ENCODE measurements at places on chromosomes 5 and 9.

DNA sequence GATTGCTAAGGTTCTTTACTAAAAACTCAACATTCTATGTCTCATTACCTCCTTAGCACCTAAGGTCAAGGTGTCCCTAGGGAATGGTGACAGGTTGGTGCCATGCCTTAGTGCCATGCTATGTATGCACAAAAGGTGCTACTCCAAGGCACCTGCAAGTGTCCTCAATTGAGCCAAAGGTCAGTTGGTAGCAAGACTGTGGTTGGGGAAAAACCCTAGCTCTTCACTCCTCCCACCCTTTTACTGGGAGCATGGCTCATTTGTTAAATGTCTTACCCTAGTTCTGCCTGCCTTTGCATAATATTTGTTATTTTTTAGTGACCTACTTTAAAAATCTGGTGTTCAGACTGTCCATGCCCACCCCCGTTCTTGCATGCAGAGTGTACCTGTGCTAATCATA, 17.0 kb downstream of the ACO1 start:
- no peak for DNase-seq

GRCh38 chr5:565782-566440, 41.7 kb upstream of the SLC9A3 start:
- no peak for DNase-seq

GRCh38 chr5:139149477-139150199, 48.5 kb downstream of the SIL1 start:
- DNase-seq, result no peak

- no peak for DNase-seq
These were observed 34.5 kb downstream of the DAB2IP start for GRCh38 chr9:121685795-121686377.

- DNase-seq, result no peak
These were observed 375.7 kb upstream of the TUSC1 start for GRCh38 chr9:26053954-26054353.

GRCh38 chr9:129282272-129282671, 104.2 kb upstream of the IER5L start:
- DNase-seq, result no peak

DNA sequence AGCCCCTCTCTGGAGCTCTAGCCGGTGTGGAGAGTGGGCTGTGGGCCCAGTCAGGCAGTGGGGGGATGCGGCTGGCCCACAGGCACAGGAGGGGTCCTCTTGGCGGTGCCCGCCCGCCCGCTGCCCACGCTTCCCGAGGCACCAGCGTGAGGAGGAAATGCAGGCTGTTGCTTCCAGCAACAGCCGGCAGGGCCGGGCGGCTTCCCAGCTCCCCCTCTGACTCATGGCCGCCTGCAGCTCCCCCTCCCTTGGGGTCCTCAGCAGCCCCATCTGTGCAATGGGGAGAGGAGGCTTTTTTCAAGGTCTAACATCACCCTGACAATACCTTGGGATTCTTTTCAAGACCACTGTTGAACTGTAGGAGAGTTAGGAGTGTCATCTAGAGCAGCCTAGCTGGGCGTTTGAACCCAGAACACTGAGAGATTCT, 10.4 kb downstream of the CXXC5 start:
- DNase-seq, result no peak

DNA sequence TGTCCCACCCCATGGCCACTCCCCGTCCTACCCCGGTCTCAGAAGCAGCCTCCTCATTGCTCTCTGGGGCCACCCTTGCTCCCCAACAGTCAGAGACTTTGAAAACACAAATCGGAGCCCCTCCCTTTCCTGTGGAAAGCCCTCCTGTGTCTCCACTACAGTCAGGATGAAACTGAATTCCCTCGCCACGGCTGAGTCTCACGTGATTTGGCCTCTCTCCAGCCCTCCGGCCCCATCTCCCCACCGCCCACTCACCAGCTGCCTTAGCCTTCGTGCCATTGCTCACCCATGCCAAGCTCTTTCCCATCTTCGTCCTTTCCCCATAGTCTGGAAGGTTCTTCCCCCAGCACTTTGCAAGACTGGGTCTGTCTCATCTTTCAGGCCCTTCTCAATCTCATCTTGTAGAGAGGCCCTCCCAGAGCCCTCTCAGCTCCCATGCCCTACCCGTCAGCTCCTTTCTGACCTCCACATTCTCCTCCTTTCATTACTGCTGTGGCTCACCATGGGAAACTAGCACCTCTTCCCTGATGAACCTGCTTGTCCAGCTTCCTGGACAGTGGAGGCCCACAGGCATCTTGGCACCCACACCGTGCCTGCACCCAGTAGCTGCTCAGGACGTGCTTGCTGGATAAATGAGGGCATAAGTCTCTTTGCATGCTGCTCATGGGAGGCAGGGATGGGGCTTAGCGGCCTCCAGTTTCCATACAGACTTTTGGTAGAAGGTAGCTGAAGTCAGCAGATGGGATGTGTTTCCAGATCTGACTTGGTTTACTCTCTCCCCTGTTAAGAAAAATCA, 126.4 kb upstream of the COL5A1 start:
- no peak for DNase-seq

DNA sequence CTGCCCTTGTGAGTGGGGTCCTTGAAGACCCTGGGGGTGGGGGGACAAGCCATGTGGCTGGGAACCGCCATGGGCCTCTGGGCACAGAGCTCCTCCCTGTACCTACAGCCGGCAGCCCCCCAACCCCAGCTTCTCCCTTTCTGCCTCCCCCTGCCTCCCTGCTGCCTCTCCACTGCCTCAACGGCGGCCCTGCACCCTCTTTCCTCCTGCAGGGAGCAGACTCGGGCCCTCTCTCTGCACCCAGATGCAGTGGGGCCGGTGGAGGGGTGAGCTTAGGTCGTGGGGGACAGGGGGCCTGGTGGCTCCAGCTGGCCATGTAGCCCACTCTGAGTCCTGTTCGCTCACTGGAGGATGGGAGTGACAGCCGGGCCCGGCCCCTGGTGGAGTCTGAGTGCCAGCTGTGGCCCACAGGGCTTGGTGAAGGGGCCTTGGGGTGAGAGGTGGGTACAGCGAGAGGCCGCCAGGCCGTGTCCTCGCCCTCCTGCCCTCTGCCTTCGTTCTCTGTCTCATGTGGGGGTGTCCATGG, 139.3 kb upstream of the COL5A1 start:
- DNase-seq, result no peak

DNA sequence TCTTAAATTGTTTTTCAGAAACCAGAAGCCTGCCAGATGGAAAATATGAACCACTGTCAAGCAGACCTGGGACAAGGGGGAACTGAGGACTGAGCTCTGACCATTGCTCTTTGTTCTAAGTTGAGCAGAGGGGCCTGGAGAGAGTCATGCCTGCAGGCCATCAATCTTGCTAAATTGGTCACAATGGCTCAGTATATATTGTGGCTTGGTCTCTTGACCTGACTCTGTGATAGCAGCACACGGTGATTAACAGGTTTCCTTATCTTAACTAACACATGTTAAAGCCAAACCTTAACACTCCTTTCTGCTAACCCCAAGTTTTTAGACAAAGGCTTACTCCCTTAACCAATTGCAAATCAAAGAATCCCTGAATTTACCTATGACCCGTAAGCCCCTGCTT, 1281.2 kb upstream of the NUDT12 start:
- no peak for DNase-seq

- no peak for DNase-seq
These were observed 80.9 kb upstream of the ALDH1B1 start for GRCh38 chr9:38311382-38312270.

GRCh38 chr5:123098767-123099513, 9.9 kb downstream of the PRDM6 start:
- no peak for DNase-seq

GRCh38 chr9:127244609-127245601, 19.7 kb upstream of the GARNL3 start:
- DNase-seq, result peak; percentile 56

GRCh38 chr5:143812085-143812705, at the start of gene HMHB1:
TSS of gene HMHB1 (plus strand) at chr5:143812161.
- DNase-seq, result no peak

GRCh38 chr5:122880749-122881148, 35.3 kb downstream of the SNX24 start:
- DNase-seq, result no peak

DNA sequence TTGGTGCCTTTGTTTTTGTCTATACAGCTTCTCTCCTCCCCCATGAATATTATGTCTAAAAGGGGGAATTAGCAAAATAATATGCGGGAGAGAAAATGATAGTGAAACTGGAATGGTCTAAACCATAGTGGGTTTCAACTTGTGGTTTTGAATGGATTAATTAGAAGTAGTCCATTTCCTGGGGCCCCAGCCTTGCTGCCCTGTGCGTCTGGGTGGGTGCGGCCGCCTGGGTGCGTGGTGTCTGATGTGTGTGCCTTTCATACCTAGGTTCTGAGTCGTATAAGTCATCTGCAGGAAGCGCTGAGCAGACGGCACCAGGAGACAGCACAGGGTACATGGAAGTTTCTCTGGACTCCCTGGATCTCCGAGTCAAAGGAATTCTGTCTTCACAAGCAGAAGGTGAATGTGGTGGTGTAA, 120.0 kb upstream of the CACNA1B start:
- DNase-seq, result peak; percentile 27

DNA sequence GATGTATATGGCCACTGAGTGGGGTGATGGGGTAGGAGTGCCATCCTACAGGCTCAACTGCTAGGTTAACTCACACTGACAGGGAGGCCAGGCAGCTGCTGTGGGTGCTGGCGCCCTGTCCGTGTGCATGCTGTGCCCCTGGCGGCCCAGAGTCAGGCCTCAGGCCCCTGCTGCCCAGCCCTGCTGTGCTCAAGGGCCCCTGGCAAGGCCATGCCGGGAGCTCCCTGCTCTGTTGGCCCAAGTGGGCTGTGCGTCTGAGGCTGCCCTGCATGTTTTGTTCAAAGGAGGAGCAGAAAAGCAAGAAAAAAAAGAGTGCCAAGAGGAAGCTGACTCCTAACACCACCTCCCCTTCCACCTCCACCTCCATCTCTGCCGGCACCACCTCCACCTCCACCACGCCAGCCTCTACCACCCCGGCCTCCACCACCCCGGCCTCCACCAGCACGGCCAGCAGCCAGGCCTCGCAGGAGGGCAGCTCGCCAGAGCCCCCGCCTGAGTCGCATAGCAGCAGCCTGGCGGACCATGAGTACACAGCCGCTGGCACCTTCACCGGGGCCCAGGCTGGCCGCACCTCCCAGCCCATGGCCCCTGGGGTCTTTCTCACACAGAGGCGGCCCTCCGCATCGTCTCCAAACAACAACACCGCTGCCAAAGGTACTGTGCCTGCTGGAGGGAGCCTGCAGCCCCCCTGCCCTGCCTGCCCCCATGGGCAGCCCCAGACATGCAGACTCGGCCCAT, 100.1 kb downstream of the PHF2 start:
- DNase-seq, result no peak

- no peak for DNase-seq
These were observed 384.2 kb upstream of the RPS23 start for GRCh38 chr5:82662340-82662739.

- no peak for DNase-seq
These were observed 45.1 kb upstream of the PJA2 start for GRCh38 chr5:109454731-109455505.

- DNase-seq, result peak; percentile 61
These were observed 297.9 kb upstream of the PTGER4 start for GRCh38 chr5:40381676-40382363.

- DNase-seq, result no peak
These were observed 44.2 kb downstream of the NR6A1 start for GRCh38 chr9:124726886-124727285.

GRCh38 chr5:142107036-142107735, 1.4 kb upstream of the NDFIP1 start:
- DNase-seq, result no peak

GRCh38 chr5:140966293-140967225, at the start of gene PCDHAC2:
TSS of gene PCDHAC2 (plus strand) at chr5:140966476. CDS start at chr5:140966767, 291 bp downstream.
- no peak for DNase-seq

DNA sequence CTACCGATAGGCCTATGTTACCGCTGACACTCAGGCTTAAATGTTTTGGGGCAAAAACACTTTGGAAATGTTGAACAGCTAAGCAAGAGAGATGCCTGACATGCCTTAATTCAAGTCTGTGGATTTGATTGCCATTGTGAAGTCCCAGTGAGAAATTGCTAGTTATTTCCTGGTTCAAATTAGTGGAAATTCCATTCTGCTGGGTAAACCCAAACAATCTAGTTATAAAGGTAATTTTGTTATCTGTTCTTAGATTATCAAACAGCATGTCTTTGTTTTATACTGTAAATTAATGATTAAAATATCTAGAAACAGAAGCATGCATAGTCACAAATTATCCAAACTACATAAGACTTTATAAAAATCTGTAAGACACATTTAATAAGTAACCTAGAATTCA, 96.6 kb downstream of the PJA2 start:
- DNase-seq, result no peak

GRCh38 chr5:172088801-172089200, 82.4 kb upstream of the FBXW11 start:
- DNase-seq, result no peak

- DNase-seq, result no peak
These were observed 43.9 kb upstream of the HMGCS1 start for GRCh38 chr5:43357067-43357466.

GRCh38 chr5:139276426-139276825, 17.1 kb upstream of the MATR3 start:
- no peak for DNase-seq

DNA sequence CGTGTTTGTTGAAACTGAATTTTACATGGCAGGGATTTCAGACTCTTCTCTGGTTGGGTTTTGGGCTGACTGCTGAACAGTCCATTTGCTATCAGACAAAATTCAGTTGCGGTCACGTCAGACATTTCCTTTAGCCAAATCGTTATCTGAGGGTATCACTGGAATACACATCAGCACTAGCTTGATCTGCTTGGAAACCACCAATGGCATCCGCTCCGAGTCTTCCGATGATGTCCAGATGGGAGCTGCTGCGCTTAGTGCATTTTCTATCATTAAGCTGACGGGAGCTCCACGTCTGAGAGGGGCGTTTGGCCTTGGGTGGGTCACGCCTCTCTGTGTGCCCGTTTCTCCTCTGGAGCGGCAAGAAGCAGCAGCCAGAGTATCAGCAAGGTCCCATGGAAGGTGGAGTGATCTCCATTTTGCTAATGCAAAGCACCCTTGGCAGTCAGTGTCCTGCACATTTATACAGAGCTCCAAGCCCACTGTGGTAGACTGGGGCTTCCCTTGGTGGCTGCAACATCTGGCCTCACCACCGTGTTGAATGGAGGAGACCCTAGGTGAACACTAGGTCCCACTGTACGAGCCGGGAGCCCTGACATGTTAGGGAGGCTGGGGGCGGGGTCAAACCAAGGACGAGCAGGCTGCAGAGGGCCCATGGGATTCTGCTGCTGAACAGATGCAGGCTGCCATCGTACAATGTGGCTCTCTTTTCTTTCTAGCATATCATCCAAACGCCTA, 134.6 kb upstream of the PHYKPL start:
- no peak for DNase-seq

DNA sequence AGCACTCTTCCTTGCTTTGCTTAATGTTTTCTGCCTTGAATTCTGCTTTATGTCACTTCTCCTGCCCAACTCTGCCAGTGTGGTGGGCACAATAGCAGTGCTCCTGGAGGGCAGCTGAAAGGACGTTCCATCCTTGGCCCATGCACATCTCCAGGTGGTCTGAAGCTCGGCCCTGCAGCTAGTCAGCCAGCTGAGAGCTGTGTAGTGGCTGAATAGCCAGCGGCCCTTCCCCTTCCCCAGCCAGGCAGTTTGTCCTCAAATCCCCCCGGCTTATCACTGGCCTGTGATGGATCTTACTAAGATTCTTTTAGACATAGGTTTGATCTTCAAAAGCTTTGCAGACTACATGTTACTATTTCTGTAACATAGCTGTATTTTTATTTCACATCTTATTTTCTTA, 42.7 kb upstream of the ANGPTL2 start:
- no peak for DNase-seq

Data from HS-27A (cell line).